ENCODE measurements at places on chromosomes 3 and 15.

DNA sequence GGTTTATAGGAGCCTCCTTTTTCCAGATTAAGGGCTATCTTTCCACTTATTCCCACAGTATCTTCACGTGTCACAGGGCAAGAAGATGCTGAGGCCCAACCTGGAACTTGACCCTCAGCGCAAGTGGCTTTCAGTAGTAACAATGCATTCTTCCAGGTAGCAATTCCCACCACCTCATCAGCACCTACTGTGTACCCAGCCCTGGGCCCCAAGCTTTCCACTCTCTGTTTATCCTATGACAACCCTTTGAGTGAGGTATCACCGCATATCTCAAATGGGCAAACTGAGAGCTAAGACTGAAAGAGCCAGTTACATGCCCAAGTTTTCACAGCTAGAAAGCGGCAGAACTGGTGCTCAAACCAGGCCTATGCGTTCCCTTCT is 88.2 kb downstream of the CPN2 start:
- DNase-seq, result no peak

- DNase-seq, result no peak
Observed at GRCh38 chr15:75008629-75009326, 13.4 kb downstream of the SCAMP5 start.

GRCh38 chr15:95259965-95260364 is 1028.6 kb downstream of the MCTP2 start:
- DNase-seq, result no peak

DNA sequence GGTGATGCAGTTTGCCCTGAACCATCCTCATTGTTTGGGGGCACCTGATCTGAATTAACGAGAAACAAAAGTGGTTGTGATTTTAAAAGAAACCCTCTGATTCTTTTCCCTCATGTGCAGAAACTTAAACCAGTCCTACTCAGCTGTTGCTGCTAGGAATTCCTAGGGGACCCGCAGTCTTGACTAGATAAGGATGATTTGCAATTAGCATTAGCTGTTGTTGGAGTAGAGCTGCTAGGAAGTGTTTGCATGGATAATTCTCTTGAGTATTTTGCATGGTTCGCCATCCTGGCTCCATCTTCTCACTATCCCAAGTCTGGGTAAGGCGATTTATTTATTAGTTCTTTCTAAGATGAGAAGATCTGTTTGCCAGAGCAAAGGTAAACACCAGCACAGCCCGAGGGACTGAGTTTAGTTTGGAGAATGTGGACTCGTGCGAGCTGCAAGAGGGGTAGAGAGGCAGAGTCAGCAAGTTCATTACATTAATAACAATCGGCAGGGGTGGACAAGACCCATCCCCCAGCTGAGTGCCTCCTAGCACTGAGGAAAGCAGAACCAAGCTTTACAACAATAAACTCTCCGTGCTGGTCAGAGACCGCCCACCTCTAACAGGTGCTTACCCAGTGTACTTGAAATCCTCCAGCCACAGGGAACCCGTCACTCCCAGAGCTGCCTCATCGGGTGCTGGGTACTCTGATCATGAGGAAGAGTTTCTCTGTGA is 4.1 kb downstream of the FGD5 start:
- DNase-seq, result no peak

DNA sequence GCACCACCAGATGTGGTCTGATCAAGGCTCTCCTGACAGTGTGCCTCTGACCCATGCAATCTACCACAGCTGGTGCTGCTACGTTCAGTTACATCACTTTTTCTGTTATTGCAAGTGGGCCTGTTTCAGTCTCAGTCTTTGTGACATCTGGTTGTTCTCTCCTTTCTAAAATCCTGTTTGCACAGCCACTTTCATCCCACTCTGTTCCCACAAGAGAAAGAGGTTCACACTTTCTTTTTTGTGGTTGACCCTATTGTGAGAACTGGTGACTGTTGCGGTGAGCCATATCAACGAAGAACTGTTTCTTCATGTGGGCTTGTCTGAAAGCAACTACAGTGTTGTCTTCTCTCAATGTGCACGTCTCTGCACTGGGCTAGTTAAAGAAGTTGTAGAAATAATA is 342.8 kb upstream of the ARPP21 start:
- DNase-seq, result no peak
